Stimulated activated CD4-positive, alpha-beta T cell treated with anti-CD3 and anti-CD28 coated beads, Interleukin-4, amount 100 ng/mL, for 24 hours (primary cell): ENCODE measurements at places on chromosomes 5 and 9.

DNA sequence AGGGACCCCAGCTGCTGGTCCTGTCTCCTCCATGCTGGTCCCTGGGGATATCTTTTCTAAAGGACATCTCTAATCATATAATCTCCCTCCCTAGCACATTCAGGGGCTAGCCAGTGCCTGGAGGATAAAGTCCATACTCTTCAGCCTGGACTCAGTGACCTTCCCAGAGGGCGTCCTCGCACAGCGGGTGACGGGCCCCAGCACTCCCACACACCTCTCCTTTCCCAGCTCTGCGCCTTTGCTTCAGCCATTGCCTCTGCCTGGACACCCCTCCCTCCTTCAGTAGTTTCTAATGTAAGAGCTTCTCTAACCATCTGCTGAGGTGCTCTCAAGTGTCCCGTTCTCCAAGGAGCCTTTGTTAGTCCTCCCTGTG, 15.2 kb upstream of the TNIP1 start:
- DNase-seq = no peak

DNA sequence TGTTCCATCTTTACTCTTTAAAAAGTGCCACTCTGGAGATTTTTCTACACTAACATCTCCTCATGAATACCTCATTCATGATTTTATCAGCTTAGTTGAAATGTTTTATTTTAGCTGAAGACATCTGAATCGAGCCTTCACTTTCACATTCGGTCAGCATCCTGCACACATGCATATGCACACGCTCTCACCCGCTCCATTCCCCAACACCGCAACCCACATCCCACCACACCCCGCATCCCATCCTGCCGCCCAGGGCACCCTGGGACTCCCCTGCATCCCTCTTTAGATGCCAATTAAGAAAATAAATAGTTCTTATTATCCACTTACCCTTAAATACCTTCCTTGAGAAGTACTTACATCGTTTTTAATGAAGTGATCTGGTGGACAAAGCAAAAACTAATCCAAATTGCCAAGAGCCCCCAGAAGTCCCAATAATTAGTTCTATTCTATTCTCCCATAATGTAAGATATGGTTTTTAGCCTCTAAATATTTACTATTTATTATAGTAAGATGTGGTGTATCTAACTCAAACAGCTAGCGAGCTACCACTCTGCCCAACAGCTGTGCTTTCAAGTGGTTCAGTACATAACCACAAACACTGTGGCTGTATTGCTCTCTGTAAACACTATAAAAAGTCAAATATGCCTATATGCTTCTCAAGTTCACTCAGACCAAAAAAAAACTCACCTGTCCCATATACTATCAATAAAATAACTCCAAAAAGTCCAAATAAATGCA, 38.2 kb downstream of the GZMK start:
- peak; percentile 47 for DNase-seq

DNA sequence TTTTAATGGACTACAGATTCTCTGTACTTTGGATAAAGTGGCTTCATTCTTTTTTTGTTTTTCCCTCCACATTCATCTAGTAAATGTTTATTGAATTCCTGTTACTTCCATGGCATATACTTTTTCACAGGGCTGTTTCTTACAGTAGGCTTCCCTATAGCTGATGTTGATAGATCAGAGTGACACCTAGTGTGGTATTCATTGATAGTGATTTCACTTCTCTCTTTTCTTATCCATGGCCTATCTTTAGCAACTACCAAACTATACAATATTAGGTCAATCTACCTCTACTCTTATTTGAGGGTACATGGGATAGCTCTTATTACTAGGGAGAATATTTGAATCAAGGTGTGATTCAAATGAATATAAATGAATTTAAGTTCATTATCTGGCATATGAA, 35.8 kb downstream of the FSD1L start:
- DNase-seq = no peak

DNA sequence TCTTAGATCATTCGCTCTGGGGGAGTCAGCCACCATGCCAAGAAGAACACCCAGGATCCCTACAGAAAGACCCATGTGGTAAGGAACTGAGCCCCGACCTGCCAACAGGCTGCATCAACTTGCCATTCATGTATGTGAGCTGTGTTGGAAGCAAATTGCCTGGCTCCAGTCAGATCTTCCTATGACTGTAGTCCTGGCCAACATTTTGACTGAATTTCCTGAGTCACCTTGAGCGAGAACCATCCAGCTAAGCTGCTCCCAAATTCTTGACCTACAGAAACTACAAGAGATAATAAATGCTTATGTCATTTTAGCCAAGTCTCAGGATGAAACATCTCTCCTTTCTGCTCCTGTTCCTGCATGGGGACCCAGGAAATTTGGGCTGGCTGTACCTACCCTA, 40.0 kb upstream of the SLC44A1 start:
- no peak for DNase-seq

GRCh38 chr9:126698251-126698650, 84.5 kb downstream of the LMX1B start:
- DNase-seq = no peak

- DNase-seq = no peak
These were observed 7.6 kb downstream of the SPRY4 start for GRCh38 chr5:142317173-142317572.

- DNase-seq = no peak
These were observed 56.9 kb downstream of the ACER2 start for GRCh38 chr9:19465586-19466279.

DNA sequence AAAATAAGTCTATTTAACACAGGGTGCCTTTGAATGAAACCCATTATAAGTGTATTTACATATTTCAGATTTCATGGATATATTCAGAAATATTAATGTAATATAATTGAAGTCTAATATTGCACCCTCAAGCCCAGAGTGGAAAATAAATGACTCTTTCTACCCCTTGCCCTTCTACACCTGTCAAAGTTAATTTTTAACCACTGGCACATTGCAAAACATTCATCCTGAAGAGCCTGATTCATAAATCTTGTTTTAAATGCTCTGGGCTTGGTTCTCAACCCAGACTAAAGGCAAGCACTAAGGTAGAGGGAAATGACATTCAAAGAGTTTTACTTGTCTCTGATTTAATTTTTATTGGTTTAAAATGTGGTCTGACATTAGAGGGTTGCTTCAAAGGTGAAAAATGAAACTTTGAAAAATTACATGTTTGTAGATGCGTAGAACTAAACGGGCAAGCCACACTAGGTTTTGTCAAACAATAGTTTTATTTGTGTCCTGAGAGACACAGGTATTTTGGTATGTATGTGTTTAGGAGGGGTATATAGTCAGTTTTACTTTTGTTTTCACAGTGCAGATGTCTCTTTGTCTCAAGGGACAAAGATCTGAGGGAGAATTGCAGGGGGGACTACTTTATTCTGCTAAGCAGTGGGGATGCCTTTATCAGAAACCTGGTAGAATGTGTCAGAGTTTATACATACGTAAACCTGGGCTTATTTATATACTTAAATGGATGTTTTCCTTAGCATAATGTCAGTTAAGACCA, 69.7 kb downstream of the PIK3R1 start:
- no peak for DNase-seq

DNA sequence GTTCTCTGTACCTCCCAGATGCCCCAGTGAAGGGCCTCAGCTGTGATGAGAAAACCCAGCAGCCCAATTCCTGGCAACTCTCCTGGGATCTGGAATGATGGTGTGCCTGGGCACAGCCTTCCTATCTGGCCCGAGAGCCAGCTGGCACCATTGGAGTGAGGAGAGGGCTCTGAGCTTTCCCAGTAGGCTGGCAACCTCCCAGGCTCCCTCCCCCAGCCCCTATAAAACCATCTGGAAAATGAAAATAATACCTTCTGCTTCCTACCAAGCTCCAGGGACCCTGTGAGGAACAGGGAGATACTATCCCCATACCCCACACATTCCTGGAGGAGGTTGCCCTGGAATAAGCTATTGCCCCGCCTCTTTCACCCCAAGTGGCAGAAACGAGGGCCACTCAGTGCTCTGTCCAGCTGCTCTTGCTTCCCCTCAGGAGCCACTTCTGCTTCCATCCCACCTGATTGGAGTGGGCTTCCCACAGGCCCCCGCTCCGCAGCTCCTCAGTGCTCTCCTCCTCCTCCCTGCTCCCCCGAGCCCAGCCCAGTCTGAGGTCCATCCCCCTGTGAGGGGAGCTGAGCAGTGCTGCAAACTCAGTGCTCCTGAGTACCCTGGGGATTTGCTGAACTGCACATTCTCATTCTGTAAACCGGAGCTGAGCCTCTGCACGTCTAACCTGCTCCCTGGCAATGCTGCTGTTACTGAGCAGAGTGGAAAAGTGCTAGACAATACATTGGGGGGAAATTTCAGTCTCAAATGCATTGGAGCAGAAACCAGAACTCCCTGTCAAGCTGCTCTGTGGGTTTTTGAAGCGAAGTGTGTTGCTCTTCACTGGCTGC, 74.7 kb downstream of the THBS4 start:
- DNase-seq = no peak

DNA sequence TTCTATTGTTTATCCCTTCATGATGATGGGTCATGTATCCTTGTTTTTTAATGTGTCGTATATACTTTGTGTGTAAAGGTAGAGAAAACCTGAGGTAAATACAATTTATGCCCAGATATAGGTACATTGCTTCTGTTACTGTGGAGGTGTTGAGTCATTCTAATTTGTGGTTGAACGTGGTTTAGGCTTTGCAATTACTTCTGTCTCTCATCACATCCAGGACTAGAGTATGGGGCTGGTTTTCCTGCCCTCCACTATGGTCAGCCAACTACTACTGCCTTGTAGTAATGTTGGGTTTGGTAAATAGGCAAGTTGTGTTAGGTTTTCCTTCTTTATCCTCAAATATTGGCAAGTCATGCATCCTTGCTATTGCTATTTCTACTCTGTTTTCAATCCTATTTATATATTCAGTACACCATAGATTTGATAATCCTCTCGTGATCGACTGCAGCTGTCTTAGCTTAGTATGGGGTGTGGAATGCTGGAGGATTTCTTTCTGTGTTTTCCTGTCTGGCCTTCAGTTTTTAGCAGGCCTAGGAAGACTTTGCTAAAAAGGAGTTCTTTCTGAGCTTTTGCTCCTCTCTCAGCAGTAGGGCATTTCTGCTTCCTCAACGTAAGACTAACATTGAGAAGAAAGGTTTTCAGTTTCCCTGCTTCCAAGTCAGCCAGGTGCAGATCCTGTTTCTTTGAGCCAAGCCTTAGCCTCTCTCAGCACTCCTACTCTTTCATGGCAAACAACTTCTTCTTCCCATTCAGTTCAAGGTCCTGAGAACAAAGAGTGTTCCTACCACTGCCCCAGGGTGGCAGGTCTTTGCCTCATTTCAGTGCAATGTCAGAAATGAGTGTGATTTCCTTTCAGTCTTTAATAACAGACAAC, 844.4 kb upstream of the CDH18 start:
- no peak for DNase-seq

GRCh38 chr9:127905788-127906191, 6.4 kb upstream of the ST6GALNAC6 start:
- peak; percentile 70 for DNase-seq

- DNase-seq = no peak
These were observed 107.4 kb downstream of the SVEP1 start for GRCh38 chr9:110472111-110472510.

- DNase-seq = no peak
These were observed 350.2 kb downstream of the KIAA0825 start for GRCh38 chr5:94268226-94268625.
